ENCODE measurements at places on chromosomes 11 and 22. TPM values are rescaled to one million over a fixed set of nuclear protein-coding genes. Genes with fewer than 3 reads are reported as not detected.

DNA sequence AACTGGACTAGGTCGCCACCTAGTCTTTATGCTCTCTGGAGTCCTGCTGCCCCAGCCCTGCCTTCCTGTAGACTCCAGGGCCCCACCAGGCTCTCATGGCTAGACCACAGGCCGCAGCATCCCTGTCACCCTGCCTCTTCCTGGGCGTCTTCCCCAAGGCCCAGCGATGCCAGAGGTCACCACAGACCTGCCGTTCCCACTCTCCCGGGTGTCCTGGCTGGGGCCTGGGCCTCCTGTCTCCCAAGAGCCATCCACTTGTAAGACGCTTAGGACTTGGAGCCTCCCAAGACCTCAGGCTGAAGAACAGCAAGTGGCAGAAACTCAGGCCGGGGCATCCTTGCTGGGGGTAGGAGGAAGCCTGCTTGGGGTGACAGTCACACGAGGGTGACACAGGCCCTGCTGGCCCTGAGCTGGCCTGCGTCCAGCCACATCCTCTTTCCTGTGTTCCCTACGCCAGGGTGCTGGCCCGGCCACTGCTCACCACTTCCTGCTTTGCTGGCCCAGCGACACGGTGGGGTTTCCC lies 2.0 kb upstream of the TCIRG1 start:
- peaks cover 14% of the 10 kb centered on the region for H3K36me3 ChIP-seq
- no peak overlapping the region for H3K4me3 ChIP-seq
- H3K4me1 ChIP-seq: peaks cover 25% of the 10 kb centered on the region
- no peak overlapping the region for H3K27ac ChIP-seq
- DNase-seq: no peak

DNA sequence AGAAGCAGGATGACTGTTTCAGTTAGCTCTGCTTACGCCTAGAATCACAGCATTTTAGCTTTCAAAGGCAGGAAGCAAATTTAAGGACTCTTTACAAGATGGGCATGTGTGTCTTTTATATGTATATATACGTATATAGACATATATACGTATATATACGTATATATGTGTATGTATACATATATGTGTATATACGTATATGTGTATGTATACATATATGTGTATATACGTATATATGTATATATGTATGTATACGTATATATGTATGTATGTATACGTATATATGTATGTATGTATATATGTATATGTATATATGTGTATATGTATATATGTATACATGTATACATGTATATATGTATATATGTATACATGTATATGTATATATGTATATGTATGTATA lies 111.1 kb downstream of the FBXO7 start:
- no peak overlapping the region for H3K27ac ChIP-seq
- no peaks in the 10 kb centered on the region for H3K4me1 ChIP-seq
- no peak overlapping the region for H3K4me3 ChIP-seq
- H3K36me3 ChIP-seq: no peaks in the 10 kb centered on the region
- H3K27me3 ChIP-seq: no peaks in the 10 kb centered on the region
- no peak for DNase-seq

- no peaks in the 10 kb centered on the region for H3K36me3 ChIP-seq
- peak overlapping the region; percentile 35 for H3K4me3 ChIP-seq
- DNase-seq: no peak
- H3K27ac ChIP-seq: peak overlapping the region; percentile 70
- H3K4me1 ChIP-seq: peaks cover 34% of the 10 kb centered on the region
These were observed 1.5 kb downstream of the AMPD3 start for GRCh38 chr11:10456519-10456918.

DNA sequence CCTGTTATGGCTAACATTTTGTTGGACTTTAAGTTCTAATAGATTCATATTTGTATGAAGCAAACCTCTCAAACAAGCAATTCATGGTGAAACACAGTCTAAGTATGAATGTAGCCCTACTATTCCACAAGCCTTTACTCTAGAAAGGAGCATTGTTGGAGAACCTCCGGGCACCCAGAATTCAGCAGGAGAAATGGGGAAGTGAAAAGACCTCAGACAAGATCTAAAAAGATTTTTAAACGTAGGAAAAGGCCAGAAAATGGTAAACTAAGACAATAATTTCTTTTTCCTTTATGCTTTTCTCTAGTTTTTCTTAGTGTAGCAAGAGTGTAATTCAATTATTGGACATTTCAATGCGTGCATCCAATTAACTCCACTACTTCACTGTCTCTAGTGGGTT lies 426.4 kb downstream of the INSC start:
- H3K4me3 ChIP-seq: no peak overlapping the region
- peaks cover 2% of the 10 kb centered on the region for H3K4me1 ChIP-seq
- H3K36me3 ChIP-seq: no peaks in the 10 kb centered on the region
- H3K27ac ChIP-seq: no peak overlapping the region
- DNase-seq: no peak

- peak; percentile 39 for DNase-seq
- no peaks in the 10 kb centered on the region for H3K36me3 ChIP-seq
- no peak overlapping the region for H3K27ac ChIP-seq
- H3K27me3 ChIP-seq: peaks cover 14% of the 10 kb centered on the region
These were observed 52.0 kb upstream of the ELF5 start for GRCh38 chr11:34565417-34566207.

DNA sequence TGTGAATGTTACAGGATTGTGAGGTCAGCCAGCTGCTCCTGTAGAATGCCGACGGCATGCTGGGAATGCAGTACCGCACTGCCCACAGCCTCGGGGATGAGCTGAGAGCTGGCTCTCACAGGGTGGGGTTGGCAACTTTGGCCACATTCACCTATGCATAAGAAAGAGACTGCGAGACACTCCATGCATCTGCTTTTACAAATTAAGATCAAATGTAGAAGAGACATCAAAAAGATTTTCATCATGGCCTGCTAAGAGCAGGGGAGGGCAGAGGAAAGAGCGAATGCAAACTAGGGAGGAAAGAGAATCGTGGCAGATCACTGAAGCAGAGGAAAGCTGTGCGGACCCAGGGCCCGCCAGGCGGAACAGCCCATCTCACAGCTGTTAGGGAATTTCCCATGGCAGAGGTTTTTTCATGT lies 49.8 kb upstream of the SPATA19 start:
- no peaks in the 10 kb centered on the region for H3K4me1 ChIP-seq
- no peaks in the 10 kb centered on the region for H3K36me3 ChIP-seq
- no peaks in the 10 kb centered on the region for H3K27me3 ChIP-seq
- H3K27ac ChIP-seq: no peak overlapping the region
- DNase-seq: peak; percentile 18

GRCh38 chr11:116311206-116311605 lies 461.6 kb downstream of the BUD13 start:
- peak overlapping the region; percentile 100 for H3K27ac ChIP-seq
- H3K36me3 ChIP-seq: no peaks in the 10 kb centered on the region
- H3K27me3 ChIP-seq: no peaks in the 10 kb centered on the region
- DNase-seq: peak; percentile 39
- no peak overlapping the region for H3K4me3 ChIP-seq

DNA sequence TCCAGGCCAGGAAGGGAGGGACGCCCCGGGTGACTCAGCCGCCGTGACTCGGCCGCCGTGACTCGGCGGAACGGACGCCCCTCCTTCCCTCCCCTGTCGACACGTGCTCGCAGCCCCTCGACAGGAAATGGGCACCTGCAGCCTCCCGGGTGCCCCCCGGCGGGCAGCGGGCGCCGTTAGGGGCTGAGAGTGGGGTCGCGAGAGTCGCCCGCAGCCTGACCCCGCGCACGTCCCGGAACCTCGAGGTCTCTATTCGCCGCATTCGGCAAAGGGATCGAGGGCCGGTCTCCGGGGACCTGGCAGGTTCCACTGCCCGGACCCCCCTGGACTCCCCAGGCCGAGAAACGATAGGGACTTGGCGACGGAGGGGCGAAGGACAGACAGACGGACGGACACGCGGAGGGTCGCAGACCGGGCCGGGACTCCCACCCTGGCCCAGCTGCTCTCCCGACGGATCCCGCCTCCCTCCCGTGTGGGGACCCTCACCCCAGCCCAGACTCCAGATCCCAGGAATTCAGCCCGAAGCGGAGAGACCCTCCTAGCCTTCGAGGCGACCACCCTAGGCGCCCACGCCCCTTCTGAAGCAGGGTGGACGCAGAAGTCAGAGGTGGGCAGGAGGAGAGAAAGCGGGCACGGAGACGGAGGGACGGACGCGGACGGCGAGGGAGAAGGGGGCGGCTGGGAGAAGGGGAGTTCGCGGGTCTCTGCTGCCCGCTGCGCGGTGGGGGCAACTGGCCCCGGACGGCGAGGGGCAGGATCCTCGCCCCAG lies 648 bp downstream of the FOSL1 start:
- H3K36me3 ChIP-seq: peaks cover 35% of the 10 kb centered on the region
- peak overlapping the region; percentile 82 for H3K4me3 ChIP-seq
- peaks cover 44% of the 10 kb centered on the region for H3K4me1 ChIP-seq

DNA sequence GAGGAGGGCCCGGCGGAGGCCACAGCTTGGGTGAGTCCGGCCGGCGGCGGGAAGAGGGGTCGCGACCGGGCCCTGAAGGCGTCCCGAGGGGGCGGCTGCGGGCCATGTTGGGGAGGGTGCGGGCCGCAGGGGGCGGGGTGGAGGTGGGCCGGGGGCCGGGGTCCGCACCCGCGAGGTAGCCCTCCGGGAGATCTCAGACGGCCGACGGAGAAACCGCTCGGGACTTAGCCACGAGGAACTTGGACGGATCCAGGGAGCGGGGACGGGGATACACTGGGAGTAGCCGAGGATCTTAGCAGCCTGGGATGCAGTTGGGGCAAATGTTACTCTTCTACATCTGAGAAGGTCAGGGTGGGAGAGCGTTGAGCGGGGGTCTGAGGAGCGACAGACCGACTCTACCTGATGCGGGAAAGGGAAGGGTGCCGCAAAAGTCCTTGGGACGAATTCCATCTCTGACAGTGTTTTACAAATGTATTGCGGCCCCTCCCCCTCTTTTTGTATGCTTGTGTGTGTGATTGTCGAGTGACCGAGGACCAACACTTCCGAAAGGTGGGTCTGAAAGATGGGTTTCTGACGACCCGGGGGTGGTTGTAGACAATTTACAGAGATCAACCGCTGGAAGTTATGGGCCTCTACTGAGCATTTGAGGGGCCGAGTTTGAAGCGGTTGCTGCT lies 658 bp downstream of the STIP1 start:
- no peak overlapping the region for H3K4me3 ChIP-seq
- peaks cover 8% of the 10 kb centered on the region for H3K36me3 ChIP-seq
- H3K27me3 ChIP-seq: no peaks in the 10 kb centered on the region
- 0 out of 2 replicates have a peak, but pooled peaks cover 3% of the 10 kb centered on the region for H3K4me1 ChIP-seq
- H3K27ac ChIP-seq: peak overlapping the region; percentile 64

GRCh38 chr11:77747381-77747969 lies 73.0 kb downstream of the RSF1 start:
- no peak overlapping the region for H3K4me3 ChIP-seq
- H3K4me1 ChIP-seq: peaks cover 6% of the 10 kb centered on the region
- H3K27me3 ChIP-seq: no peaks in the 10 kb centered on the region
- peaks cover 26% of the 10 kb centered on the region for H3K36me3 ChIP-seq
- H3K27ac ChIP-seq: no peak overlapping the region

DNA sequence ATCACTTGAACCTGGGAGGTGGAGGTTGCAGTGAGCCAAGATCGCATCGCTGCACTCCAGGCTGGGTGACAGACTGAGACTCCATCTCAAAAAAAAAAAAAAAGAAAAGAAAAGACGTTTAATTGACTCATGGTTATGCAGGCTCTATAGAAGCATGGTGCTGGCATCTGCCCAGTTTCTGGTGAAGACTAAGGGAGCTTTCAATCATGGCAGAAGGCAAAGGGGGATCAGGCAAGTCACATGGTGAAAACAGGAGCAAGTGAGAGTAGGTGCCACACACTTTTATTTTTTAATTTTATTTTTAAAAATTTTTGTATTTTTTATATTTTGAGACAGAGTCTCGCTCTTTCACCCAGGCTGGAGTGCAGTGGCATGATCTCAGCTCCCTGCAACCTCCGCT lies 8.4 kb upstream of the PATZ1 start:
- no peaks in the 10 kb centered on the region for H3K27me3 ChIP-seq
- H3K27ac ChIP-seq: no peak overlapping the region
- H3K4me1 ChIP-seq: no peaks in the 10 kb centered on the region
- no peak overlapping the region for H3K4me3 ChIP-seq
- H3K36me3 ChIP-seq: no peaks in the 10 kb centered on the region

GRCh38 chr22:43181321-43182076 lies 5.4 kb downstream of the TTLL12 start:
- H3K36me3 ChIP-seq: no peaks in the 10 kb centered on the region
- DNase-seq: no peak
- peaks cover 10% of the 10 kb centered on the region for H3K4me1 ChIP-seq
- no peaks in the 10 kb centered on the region for H3K27me3 ChIP-seq

DNA sequence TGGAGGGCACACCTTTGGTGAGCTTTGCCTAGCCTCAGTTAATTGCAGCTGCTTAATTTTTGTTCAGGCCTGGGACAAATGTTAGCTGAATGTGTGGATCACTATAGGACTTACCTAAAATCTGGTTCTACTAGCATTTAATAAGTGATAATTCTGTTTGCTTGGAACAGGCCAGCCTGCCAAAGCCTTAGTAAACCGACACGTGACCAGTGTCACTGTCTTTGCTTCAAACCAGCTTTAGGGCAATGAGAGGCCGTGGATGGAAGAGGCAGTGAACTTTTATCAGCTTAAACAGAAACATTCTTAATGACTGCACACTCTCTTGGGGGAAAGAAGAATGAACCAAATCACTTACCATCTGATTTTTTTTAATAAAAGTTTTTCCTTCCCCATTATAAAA lies 10.8 kb downstream of the PARVA start:
- H3K27me3 ChIP-seq: no peaks in the 10 kb centered on the region
- DNase-seq: no peak
- no peak overlapping the region for H3K27ac ChIP-seq

- no peaks in the 10 kb centered on the region for H3K36me3 ChIP-seq
- H3K4me1 ChIP-seq: no peaks in the 10 kb centered on the region
- H3K27ac ChIP-seq: no peak overlapping the region
These were observed 90.4 kb downstream of the GRIA4 start for GRCh38 chr11:105700271-105700670.

- peaks cover 42% of the 10 kb centered on the region for H3K4me1 ChIP-seq
- peak; percentile 61 for DNase-seq
- H3K4me3 ChIP-seq: no peak overlapping the region
- H3K36me3 ChIP-seq: no peaks in the 10 kb centered on the region
- H3K27ac ChIP-seq: peak overlapping the region; percentile 94
- no peaks in the 10 kb centered on the region for H3K27me3 ChIP-seq
These were observed 37.6 kb downstream of the LIF start for GRCh38 chr22:30208631-30209603.

Gene TMEM191B
- 2.4 TPM for polyA plus RNA-seq

Gene OR51B5
- polyA plus RNA-seq: 0.15 TPM

Gene TNNI2
- not detected for polyA plus RNA-seq

Gene SLC3A2
- polyA plus RNA-seq: 212 TPM

Gene DENND6B
- polyA plus RNA-seq: 5.6 TPM

Gene OR5A1
- polyA plus RNA-seq: not detected
